ENCODE measurements at places on chromosomes 6 and 20.

GRCh38 chr6:46998436-46999017 lies 43.6 kb downstream of the ADGRF1 start:
- DNase-seq, result no peak

GRCh38 chr6:5078121-5078669 lies 6.9 kb upstream of the PPP1R3G start:
- DNase-seq, result peak; percentile 35

DNA sequence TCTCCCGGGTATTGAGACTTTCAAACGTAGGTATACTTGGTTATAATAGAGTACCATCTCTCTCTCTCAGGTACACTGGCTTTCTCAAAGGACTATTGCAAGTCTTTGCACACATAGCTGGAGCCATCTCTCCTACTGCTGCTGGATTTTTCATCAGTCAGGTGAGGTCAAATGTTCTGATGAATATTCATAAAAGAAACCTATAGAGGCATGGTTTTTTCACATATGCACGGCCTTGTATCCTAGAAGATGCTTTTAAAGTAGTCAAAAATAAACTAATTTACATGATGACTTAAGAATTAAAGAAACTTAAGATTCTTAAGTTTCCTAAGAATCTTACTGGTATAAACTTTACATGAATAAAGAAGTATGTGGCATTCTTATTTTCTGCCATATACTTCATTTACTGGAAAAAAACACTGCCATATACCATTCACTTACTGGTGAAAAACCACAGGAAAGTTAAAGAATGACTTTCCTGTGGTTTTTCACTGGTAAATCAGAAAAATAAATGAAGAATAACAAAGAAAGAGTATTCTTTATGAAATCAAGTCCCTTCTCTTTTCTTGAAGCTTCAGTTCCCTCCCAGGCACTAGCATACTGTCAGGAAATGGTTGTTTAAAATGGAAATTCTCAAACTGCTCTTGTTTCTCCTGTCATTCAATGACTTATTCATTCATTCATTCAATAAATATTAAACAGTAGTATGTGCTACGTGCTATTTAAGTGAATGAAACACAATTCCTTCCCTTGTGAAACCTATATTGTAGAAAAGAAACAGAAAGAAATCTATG lies 23.5 kb downstream of the SLC17A4 start:
- no peak for DNase-seq

GRCh38 chr6:49551078-49551865 lies 804 bp downstream of the C6orf141 start:
- DNase-seq, result peak; percentile 39

DNA sequence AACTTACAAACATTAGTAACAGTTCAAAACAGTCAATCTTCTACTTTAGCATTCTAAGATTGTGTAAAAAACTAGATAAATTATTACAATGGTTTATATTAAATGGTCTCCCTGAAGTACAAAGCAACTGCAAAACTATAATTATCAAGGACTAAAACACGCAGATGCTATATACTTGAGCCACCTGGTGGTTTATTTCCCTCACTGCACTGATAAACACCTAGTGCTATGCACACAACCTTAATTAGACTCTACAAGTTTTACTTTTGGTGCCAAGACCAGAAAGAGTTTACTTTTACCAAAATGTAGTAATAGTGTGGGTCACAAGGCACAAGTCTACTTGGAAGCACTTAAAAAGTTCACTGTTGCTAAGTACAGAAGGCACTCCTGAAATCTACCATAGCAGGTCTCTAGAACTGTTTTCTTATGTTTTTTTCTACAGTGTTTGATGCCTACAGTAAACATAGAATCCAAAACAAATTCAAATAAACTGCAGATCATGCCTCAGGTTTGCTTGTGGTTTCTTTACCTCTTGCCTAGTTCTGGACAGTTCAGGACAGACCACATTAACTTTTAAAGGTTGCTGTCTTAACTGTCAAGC lies 49.2 kb downstream of the GMDS start:
- DNase-seq, result peak; percentile 76

- peak; percentile 1 for DNase-seq
Measured at GRCh38 chr6:100593522-100593921, 128.8 kb upstream of the SIM1 start.

GRCh38 chr6:96542702-96543101 lies 20.2 kb upstream of the FHL5 start:
- no peak for DNase-seq

DNA sequence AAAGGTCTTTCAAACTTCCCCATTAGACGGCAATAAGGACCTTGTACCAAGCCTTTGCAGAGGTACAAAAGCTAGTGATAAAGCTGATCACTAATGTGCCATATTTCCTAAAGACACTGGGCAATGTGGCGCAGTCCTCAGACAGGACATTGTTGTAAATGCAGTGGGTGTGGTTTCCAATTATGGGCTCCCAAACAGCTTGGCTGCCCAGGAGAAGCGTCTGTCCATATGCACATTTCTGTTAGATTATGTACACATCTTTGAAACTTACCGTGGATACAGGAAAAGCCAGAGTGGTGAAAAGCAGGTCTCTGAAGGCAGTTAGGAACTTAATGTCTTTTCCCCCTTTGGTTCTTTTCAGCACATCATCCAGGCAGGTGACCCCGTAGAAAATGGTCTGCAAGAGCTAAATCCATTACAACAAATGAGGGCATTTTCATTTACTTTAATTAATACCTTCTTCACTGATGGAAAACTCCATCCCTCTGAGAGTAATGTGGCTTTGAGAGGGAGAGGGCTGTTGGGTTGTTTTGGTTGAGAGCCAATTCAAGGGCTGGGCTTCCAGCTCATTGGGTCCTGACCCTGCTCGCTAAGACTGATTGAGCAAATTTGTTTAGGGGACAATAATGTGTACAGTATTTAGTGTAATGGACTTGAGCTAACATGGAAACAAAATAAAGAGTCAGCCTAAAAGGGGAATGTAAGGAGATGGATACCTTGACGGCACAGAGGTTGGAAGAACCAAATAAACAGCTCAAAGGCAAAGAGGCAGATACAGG lies 10.4 kb downstream of the ADTRP start:
- no peak for DNase-seq
